ENCODE measurements at places on chromosomes 4 and X.

GRCh38 chr4:173436149-173436579 lies 37.2 kb upstream of the SCRG1 start:
- DNase-seq, result no peak
- no peak overlapping the region for H3K4me3 ChIP-seq
- peaks cover 23% of the 10 kb centered on the region for H3K4me1 ChIP-seq
- H3K27ac ChIP-seq, result no peak overlapping the region
- H3K36me3 ChIP-seq, result peaks cover 19% of the 10 kb centered on the region

DNA sequence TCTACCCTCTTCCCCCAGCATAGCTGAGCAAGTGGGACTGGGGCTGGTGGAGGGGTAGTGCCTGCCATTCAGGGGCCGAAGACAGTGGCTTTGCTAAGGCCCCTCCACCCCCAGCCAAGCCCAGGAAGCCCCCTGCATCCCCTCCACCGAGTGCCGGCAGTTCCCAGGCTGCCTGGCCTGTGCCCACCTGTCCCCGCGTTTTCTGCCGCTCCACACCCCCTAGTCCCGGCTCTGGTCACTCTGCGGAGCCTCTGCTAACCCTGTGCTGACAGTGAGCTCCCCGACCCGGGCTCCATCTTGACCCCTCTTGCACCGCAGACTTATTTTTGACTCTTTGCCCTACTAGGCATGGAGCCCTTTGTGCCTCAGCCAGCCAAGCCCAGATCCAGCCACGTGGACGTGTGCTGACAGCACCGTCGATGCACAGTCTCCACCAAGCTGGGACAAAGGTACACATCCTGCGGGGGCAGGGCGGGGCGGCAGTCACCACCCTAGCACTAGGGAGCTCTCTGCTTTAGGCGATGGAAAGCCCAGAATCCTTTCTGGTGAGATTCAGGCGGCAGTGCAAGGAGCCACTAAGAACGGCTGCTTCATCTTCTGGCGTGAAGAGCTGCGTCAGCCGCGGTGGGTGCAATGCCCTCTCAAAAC lies 96.6 kb downstream of the PHKA2 start:
- no peak for DNase-seq
- peaks cover 21% of the 10 kb centered on the region for H3K4me1 ChIP-seq
- peaks cover 8% of the 10 kb centered on the region for H3K36me3 ChIP-seq
- H3K27ac ChIP-seq, result peak overlapping the region; percentile 78
- H3K4me3 ChIP-seq, result peak overlapping the region; percentile 39

GRCh38 chrX:8987672-8988250 lies 46.2 kb downstream of the FAM9B start:
- H3K27ac ChIP-seq, result no peak overlapping the region
- H3K27me3 ChIP-seq, result no peaks in the 10 kb centered on the region
- no peak for DNase-seq
- H3K4me3 ChIP-seq, result no peak overlapping the region
- no peaks in the 10 kb centered on the region for H3K4me1 ChIP-seq
- no peaks in the 10 kb centered on the region for H3K36me3 ChIP-seq

GRCh38 chr4:156391325-156391653 lies 437.6 kb upstream of the CTSO start:
- no peaks in the 10 kb centered on the region for H3K36me3 ChIP-seq
- H3K27me3 ChIP-seq, result no peaks in the 10 kb centered on the region
- H3K27ac ChIP-seq, result no peak overlapping the region
- no peak overlapping the region for H3K4me3 ChIP-seq
- no peaks in the 10 kb centered on the region for H3K4me1 ChIP-seq

DNA sequence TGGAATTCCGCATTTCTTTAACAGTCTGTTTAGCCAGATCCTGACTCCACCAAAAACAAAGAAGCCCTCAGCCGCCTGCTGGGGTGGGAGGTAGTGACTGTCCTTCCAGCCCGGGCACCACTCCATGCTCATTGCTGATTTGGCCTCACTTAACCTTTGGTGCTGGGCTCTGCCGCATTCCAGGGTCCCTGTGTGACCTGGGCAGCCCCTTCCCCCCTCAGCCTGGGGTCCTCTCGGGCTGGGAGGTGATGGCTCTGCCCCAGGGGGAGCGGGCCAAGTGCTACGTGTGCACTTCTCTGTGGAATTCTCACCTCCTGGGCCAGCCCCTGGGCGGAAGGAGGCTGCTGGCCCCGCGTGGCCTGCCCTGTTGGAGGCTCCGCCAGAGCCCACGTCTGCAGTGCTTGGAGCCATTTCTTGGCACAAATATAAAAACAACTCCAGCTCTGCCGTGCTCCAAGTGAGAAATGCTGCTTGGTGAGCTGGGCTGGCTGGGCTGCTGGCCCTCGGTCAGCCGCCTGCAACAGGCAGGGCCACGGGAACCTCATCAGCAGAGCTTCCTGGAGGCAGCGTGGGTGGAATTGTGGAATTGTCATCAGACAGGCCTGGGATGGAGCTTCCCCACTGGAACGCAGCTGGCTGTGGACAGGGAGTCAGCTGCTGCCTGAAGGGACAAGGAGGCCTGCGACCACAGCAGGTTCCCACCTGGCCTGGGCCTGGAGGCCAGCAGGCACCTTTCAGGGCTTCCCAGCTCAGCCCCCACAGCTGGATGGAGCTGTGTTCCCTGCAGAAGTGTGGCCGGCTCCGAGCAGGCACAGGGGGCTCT lies 66.0 kb downstream of the TRMT44 start:
- no peak overlapping the region for H3K27ac ChIP-seq
- no peaks in the 10 kb centered on the region for H3K4me1 ChIP-seq
- no peaks in the 10 kb centered on the region for H3K36me3 ChIP-seq
- no peaks in the 10 kb centered on the region for H3K27me3 ChIP-seq
- H3K4me3 ChIP-seq, result no peak overlapping the region

DNA sequence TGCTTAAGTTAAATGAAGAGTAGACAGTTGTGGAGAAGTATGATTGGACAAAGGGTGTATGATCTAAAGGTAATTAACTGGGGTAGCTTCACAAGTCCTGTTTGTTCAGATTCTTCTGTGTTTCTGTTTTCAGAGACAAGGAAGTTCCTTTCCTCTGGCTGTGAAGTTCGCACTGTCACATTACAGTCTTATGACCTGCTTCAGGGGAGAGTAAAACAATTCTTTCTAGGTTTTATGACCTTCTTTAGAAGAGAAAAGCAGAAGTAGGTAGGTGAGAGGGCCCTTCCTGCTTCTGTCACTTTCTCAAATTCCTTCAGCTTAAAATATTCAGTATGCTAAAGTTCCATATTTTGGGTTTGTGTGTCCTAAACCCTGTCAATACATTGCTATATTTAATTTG lies 211.9 kb downstream of the SOX3 start:
- H3K27me3 ChIP-seq, result no peaks in the 10 kb centered on the region
- H3K36me3 ChIP-seq, result no peaks in the 10 kb centered on the region
- DNase-seq, result no peak
- H3K27ac ChIP-seq, result no peak overlapping the region
- no peak overlapping the region for H3K4me3 ChIP-seq
- H3K4me1 ChIP-seq, result no peaks in the 10 kb centered on the region

- H3K4me3 ChIP-seq, result no peak overlapping the region
- H3K36me3 ChIP-seq, result no peaks in the 10 kb centered on the region
- peaks cover 3% of the 10 kb centered on the region for H3K4me1 ChIP-seq
- peaks cover 4% of the 10 kb centered on the region for H3K27me3 ChIP-seq
- H3K27ac ChIP-seq, result no peak overlapping the region
Observed at GRCh38 chrX:19515615-19516105, 352 bp upstream of the MAP3K15 start.

GRCh38 chr4:30385650-30386049 lies 334.5 kb upstream of the PCDH7 start:
- DNase-seq, result no peak
- no peak overlapping the region for H3K27ac ChIP-seq

DNA sequence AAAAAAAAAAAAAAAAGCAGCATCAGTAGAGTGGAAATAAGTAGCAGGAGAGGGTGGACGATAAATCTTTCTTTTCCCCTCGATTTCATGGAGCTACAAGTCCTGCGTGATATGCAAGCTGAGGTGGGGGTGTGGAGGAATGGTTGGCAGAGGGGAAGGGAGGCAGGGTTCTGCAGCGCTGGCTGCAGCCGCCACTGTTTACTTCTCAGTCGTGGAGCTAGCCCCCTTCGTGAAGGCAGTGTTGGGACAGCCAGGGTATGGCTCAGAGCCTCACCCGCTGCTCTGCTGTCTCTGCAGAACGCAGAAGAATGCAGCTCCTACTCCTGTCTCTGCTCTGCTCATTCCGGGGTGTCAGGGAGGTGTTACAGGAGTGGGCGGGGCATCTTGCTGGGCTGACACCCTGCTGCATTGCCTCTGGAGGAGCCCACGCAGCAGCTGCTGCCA lies 140.6 kb downstream of the GPM6A start:
- H3K36me3 ChIP-seq, result no peaks in the 10 kb centered on the region
- DNase-seq, result no peak
- H3K27ac ChIP-seq, result no peak overlapping the region
- no peaks in the 10 kb centered on the region for H3K4me1 ChIP-seq

DNA sequence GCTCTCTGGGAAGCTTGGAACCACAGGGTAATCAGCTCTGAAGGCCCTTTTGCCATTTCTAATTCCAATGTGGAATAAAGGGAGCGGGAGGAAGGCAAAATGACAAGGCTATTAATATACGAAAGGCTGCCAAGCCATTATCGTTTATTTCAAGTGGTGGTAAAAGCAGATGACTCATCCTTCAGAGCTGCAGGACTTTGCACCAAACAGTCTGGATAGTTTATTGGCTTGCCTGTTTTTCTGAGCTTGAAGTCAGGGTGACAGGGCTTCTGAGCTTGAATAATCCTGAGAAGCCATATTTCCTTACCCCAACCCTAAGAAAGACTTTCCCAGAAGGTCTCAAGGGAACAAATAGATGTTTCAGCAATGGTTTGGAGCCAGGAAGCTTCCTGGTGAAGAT lies 7.7 kb upstream of the GABRE start:
- no peak overlapping the region for H3K27ac ChIP-seq
- no peaks in the 10 kb centered on the region for H3K4me1 ChIP-seq
- no peaks in the 10 kb centered on the region for H3K27me3 ChIP-seq
- H3K36me3 ChIP-seq, result no peaks in the 10 kb centered on the region

DNA sequence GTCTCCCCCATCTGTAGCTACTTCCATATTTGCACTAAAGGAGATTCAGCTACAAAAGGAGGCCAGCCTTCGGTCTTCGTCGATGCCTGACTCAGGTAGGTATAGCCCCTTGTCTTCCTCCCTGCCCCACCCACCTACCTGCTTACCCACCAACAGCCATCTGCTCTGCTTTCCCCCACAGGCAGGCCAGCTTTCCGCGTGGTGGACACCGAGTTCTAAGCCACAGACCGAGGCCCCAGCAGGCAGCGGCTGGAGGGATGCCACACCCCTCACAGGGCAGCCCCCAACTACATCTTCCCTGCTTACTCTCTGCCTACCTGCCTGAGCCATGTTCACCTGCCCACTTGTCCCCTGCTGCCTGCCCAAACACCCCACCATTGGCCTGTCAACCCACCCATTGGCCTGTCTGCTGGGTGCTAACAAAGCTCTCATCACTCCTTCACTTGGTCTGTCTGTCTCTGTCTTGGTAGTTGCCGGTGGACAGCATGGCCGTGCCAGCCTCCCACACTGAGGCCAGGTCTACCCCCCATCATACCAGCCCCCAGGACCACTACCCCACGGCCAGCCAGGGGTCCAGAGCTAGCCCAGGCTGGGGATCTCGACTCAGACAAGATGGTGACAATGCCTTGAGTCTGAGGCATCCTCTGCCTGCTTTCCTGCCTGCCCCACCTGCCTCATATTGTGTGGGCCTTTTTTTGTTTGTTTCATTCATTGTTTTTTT lies 4.1 kb upstream of the USP11 start:
- no peak overlapping the region for H3K4me3 ChIP-seq
- H3K27ac ChIP-seq, result no peak overlapping the region
- H3K4me1 ChIP-seq, result peaks cover 9% of the 10 kb centered on the region
- peaks cover 7% of the 10 kb centered on the region for H3K27me3 ChIP-seq

DNA sequence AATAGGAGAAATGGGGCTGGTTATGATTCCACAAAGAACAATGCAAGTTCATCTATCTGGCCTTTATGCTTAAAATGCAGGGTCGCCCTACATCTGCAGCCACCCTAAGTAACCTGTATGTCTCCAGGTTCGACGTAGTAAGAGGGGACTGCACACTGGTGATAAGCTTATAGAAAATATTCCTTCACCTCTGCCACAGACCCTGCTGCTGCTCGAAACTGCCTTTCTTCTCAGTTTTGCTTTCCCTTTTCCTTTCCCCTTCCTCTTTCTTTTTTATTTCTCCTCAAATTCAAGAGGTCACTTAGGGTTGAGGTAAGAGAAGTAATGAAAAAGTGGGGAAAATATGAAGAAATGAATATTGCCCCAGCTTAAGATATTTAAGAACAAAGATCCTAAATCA lies 123.5 kb downstream of the DCHS2 start:
- H3K4me3 ChIP-seq, result no peak overlapping the region
- peaks cover 3% of the 10 kb centered on the region for H3K4me1 ChIP-seq
- H3K27me3 ChIP-seq, result no peaks in the 10 kb centered on the region
- no peak for DNase-seq
- H3K27ac ChIP-seq, result no peak overlapping the region

- H3K27me3 ChIP-seq, result no peaks in the 10 kb centered on the region
- H3K27ac ChIP-seq, result no peak overlapping the region
- H3K4me1 ChIP-seq, result no peaks in the 10 kb centered on the region
- H3K36me3 ChIP-seq, result no peaks in the 10 kb centered on the region
- DNase-seq, result no peak
Observed at GRCh38 chr4:143586080-143586479, 72.6 kb downstream of the SMARCA5 start.

DNA sequence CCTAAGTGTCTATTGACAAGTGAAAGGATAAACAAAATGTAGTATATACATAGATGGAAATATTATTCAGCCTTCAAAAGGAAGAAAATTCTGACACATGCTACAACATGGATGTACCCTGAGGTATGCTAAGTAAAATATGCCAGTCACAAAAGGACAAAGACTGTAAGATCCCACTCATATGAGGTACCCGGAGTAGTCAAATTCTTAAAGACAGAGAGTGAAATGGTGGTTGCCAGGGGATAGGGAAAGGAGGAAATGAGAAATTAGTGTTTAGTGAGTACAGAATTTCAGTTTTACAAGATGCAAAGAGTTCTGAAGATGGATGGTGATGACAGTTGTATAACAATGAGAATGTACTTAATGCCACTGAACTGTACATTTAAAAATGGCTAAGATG lies 102.3 kb upstream of the NAP1L5 start:
- DNase-seq, result no peak
- H3K4me1 ChIP-seq, result peaks cover 18% of the 10 kb centered on the region
- no peaks in the 10 kb centered on the region for H3K27me3 ChIP-seq
- H3K36me3 ChIP-seq, result peaks cover 41% of the 10 kb centered on the region
- H3K4me3 ChIP-seq, result no peak overlapping the region
- H3K27ac ChIP-seq, result no peak overlapping the region

GRCh38 chr4:924107-925096 lies 7.7 kb downstream of the GAK start:
- peaks cover 49% of the 10 kb centered on the region for H3K4me1 ChIP-seq
- peak overlapping the region; percentile 56 for H3K27ac ChIP-seq
- no peak for DNase-seq
- H3K4me3 ChIP-seq, result no peak overlapping the region
- H3K27me3 ChIP-seq, result no peaks in the 10 kb centered on the region

GRCh38 chrX:71109051-71109450 lies 2.3 kb downstream of the IL2RG start:
- peaks cover 2% of the 10 kb centered on the region for H3K36me3 ChIP-seq
- H3K27ac ChIP-seq, result no peak overlapping the region
- no peak overlapping the region for H3K4me3 ChIP-seq

- H3K4me3 ChIP-seq, result no peak overlapping the region
- H3K27ac ChIP-seq, result no peak overlapping the region
- H3K27me3 ChIP-seq, result no peaks in the 10 kb centered on the region
Observed at GRCh38 chr4:112888622-112889021, 160.8 kb upstream of the ANK2 start.
